Retina (tissue), 1 donor: ENCODE measurements at places on chromosomes 6 and 20.
A peak's percentile ranks its signal among the peaks of the same experiment; 100 is the strongest.

- DNase-seq: no peak
Observed at GRCh38 chr6:68729377-68729903, 94.4 kb downstream of the ADGRB3 start.

- DNase-seq: peak; percentile 35
Observed at GRCh38 chr20:40691566-40692239, 2.7 kb upstream of the MAFB start.

GRCh38 chr6:87879132-87879861, 168.3 kb upstream of the SPACA1 start:
- no peak for DNase-seq

DNA sequence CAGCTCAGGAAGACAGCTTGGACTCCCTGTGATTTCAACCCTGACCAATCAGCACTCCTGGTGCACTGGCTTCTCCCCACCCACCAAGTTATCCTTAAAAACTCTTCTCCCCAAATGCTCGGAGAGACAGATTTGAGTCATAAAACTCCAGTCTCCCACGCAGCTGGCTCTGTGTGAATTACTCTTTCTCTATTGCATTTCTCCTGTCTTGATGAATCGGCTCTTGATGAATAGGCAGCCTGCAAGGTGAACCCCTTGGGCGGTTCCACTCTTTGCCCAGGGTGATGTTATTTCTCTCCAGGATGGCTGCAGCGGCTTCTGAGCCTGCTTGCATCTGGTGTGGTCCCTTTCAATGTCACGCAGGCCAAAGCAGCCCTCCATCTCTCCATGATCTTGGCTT, 12.4 kb downstream of the SLC52A3 start:
- DNase-seq: no peak

DNA sequence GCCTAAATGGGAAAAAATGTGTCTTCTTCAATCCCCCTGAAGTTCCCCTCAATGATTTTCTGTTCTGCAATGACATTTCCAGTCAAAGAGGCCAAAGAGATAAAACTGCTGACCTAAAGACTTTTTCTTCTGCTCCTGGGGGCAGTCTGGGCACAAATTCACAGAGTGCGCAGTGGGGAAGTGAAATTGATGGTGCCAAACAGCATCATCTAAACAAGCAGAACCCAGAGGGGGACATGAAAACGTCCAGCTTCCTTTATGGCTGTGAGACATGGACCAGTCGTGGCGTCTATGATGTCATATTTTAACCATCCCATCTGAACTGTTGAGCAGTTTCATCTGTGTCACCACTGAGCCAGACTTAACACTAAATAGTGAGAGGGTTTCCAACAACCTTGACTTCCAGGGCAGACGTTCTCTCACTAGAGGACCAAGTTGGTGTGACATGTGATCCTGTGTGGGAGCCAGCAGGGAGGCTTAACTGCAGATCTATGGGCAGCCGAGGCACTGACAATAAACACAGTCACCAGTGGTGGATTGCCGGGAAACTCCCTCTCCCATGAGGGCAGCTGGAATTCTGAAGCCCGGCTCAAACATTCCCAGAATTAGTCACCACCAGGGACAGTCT, 12.4 kb downstream of the SCML4 start:
- no peak for DNase-seq

DNA sequence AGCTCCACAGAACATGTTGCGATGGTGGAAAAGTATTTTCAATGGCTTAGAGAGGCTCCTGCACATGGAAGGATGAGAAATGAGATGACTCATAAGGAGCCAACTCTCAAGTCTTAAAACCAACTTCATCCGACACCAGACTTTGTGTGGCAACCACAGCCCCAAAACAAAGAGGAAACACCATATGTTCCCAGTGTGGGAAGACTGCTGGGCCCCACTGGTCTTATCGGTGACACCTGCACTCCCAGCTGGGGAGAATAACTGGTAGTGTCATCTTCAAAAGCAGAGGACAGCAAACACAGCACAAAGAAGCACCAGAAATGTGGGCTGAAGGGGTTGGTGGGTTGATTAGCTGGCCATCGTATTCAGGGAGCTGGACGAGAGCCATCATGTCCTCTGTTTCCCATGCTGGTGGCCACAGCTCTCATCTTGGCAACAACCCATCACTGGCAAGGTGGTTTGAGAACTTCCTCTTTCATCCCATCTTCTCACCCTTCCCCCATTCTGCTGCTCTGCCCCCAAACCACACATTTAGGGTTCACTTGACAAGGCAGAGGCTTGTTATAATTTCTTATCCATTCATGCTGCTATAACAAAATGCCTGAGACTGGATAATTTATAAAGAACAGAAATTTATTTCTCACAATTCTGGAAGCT, 46.0 kb upstream of the TASP1 start:
- no peak for DNase-seq

- DNase-seq: no peak
Observed at GRCh38 chr6:34587851-34588250, 31.7 kb upstream of the SPDEF start.

DNA sequence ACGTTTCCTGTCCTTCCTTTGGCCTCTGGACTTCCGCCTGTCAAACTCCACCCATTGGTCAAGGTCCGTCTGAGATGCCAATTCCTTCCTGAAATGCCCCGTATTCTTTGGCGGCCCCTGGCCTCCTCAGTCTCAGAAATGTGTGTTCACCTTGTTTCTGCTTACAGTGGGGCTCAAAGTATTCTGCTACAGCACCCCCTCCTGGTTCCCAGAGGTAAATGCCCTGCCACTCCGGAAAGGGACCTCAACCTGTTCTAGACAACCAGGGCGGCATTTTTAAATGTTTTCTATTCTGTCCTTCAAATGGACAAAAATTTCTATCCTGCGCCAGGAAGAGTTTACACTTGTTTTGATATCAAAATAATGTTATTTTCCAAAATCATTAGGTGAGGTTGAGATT, 12.1 kb upstream of the PAX1 start:
- DNase-seq: no peak

GRCh38 chr6:133301835-133302234, 60.7 kb downstream of the EYA4 start:
- DNase-seq: no peak

DNA sequence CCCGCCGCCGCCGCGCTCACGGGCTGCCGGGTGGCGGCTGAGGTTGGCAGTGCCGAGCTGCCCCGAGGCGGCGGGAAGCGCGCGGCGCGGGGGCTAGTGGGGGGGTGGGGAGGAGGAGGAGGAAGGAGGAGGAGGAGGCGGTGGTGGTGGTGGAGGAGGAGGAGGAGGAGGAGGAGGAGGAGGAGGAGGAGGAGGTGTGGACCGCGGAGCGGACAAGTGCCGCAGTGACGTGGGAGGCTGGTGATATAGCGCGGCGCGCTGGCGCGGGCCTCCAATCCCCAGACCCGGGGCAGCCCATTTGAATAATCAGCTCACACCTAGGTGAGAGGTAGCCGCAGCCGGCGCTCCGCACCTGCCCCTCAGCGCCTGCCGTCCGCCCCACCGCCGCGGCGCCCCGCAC, at the start of gene FOXA2:
Gene FOXA2, minus strand, starts transcription at position 51 of the 400 bp plus-strand sequence. CDS start 294 bp downstream, outside the sequence.
- no peak for DNase-seq

DNA sequence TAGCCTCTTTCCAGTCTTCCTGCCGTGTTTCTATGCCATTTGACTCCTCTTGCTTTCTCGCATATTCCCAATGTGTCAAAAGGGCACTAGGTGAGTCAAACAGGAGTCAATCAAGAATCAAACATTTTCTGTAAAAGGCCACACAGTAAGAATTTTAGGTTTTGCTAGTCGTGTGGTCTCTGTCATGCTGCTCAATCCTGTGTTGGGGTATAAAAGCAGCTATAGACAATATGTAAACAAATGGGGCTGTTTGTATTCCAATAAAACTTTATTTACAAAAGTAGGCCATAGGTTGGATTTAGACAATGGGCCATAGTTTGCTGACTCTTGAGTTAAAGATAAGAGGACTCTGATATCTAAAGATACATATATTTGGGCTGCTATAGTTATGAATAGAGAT, 235.4 kb upstream of the BTBD3 start:
- no peak for DNase-seq

DNA sequence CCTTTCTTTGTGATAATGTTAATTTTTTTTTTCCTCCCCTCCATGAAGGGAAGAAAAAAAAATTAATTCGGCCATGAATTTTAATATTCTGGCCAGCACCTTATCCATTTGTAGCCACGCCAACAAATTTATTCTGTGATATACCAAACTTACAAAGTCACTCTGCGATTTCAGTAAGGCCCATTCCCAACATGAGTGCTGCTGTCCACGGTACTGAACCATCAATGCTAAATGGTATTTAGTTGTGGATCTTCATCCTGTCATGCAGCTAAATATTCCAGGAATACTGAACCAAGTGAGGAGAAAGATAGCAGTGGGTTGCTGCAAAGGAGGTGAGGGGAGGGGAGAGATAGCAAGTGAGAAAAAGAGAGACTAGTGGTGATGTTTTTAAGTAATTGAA, 19.5 kb upstream of the RSPH4A start:
- no peak for DNase-seq

DNA sequence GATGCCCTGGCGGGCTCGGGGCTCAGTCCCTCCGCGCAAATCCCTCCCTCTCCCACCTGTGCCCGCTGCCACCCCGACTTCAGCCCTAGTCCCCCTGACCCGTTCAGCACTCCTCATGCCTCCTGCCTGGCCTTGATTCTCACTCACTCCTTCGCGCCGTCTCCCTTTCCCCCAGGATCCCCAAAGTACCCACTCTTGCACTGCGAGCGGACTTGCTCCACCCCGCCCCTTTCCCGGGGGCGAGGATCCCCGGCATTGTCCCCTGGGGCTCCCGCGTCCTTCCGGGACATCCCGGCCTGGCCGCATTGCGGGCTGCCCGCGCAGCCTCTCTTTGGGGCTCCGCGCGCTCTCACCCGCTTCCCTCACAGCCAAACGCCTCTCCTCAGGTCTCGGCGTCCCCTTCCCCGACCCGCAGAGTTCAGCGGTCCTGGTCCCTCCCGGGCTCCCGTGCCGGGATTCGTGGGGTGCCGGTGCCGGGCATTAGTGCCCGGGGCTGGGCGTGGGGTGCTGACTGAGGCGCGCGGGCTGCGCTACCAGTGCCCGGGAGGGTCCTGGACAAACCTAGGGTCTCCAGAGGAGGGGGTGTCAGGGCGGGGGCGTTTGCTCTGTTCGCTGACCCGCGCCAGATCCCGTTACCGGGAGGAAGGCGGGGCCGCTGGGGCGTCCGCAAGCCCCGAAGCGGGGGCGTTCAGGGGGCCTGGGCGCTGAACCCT, 45.5 kb upstream of the SUPT3H start:
- peak; percentile 71 for DNase-seq

DNA sequence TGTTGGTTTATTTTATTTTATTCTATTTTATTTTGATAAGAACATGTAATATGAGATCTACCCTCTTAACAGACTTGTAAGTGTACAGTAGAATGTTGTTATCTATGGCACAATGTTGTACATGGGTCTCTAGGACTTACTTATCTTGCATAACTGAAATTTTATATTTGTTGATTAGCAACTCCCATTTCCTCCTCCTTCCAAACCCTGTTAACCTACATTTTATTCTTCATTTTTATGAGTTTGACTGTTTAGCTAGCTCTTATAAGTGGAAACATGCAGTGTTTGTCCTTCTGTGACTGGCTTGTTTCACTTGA, 37.9 kb upstream of the BCAS1 start:
- DNase-seq: no peak

DNA sequence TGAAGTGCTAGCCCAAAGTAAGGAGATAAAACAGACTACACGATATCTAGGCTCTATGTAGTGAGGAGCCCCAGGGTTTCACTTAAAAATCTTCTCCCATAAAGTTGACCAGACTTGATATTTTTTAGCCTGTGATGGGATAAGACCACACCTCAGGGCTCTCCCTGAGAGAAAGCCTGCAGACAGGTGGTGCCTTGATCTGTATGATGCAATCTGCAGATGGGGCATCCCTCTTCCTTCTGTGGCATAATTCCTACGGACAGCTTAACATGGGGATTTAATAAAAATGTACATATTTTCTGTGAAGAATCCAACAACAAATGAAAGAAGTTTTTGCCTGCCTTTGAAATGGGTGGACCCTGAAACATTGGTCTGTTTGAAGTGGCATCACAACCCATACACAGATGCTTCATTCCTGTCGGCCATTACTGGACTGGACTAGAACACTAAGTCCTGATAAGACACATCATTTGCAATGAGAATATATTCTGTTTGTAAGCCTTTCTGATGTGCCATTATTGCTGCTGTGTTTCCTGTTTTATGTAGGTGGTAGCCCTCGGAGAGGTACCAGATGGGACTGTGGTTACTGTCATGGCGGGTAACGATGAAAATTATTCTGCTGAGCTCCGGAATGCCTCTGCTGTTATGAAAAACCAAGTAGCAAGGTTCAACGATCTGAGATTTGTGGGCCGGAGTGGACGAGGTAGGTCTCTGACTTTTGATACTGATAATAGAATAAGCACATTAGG, 53.8 kb upstream of the SUPT3H start:
- DNase-seq: no peak

DNA sequence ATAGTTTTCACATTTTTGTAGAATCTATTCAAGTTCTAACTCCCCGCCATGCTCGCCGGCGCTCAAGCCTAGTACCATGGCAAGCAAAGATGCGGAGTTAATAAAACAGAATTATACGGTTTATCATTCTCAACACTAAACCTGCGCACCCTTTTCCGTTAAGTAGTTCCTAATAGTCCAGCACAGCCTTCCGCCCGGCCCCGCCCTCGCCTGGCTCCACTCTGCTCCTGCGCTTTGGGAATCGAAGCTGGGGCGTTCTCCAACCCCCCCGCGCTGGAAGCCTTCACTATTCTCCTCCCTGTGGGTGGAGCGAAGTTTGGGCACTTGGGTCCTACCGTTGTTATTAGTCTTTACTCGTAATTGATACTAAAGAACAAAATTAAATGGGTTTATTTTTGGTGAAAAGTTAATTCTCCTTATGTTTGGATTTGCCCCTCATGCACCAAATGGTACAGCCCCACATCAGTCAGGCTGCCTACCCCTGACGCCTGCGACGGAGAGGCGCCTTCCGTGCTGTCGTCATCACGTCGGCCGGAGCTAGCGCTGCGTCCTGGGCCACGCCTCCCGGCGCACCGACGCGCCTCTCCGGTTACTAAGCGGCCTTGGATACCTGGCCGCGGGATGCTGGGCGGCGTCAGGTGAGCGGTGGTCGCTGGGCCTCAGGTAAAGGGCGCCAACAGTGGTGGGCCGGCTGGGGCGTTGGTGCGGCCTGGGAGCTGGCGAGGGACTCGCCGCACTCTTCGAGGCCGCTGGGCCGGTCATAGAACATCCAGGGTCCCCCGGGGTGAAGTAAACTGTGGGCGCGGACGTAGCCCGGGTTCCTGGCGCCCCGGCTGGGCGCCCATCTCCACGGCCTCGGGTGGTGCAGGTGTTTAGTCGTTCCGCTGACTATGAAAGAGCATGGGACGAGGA, at the start of gene IFT52:
Gene IFT52, plus strand, starts transcription at position 546 of the 912 bp plus-strand sequence. CDS start 3,762 bp downstream, outside the sequence.
- peak; percentile 98 for DNase-seq

GRCh38 chr6:75467966-75468365, 25.6 kb downstream of the FILIP1 start:
- DNase-seq: no peak

- DNase-seq: no peak
Observed at GRCh38 chr6:119575721-119576120, 226.2 kb upstream of the MAN1A1 start.

- no peak for DNase-seq
Observed at GRCh38 chr6:133959667-133960368, 6.8 kb downstream of the TBPL1 start.

GRCh38 chr6:107959392-107959791, 1.4 kb upstream of the SEC63 start:
- DNase-seq: peak; percentile 15
